Activated naive CD4-positive, alpha-beta T cell treated with anti-CD3 and anti-CD28 coated beads, Interleukin-2, amount 50 U/mL, for 16 hours (primary cell): ENCODE measurements at places on chromosomes 6 and 20.

GRCh38 chr6:167906899-167907298 is 80.2 kb downstream of the AFDN start:
- no peak for DNase-seq

DNA sequence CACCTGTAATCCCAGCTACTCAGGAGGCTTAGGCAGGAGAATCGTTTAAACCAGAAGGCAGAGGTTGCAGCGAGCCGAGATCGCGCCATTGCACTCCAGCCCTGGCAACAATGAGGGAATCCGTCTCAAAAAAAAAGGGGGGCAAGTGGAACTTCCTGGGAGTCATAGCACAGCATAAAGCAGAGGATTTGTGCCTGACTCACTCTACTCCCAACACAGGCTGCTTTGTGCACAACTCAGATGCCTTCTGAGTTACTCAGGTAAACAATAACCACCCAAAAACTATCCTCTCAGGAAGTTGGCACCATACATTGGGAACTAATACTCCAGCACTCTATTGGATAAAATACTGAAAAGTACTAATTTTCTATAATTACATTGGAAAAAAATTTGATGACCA is 2.5 kb upstream of the TMEM244 start:
- no peak for DNase-seq

- DNase-seq: no peak
These were observed 147.2 kb downstream of the DOK5 start for GRCh38 chr20:54622333-54623295.

- no peak for DNase-seq
These were observed at the start of gene TUBB2B for GRCh38 chr6:3227363-3228045. Gene TUBB2B, minus strand, starts transcription at chr6:3227653. Its CDS starts 110 bp downstream, at chr6:3227543.

DNA sequence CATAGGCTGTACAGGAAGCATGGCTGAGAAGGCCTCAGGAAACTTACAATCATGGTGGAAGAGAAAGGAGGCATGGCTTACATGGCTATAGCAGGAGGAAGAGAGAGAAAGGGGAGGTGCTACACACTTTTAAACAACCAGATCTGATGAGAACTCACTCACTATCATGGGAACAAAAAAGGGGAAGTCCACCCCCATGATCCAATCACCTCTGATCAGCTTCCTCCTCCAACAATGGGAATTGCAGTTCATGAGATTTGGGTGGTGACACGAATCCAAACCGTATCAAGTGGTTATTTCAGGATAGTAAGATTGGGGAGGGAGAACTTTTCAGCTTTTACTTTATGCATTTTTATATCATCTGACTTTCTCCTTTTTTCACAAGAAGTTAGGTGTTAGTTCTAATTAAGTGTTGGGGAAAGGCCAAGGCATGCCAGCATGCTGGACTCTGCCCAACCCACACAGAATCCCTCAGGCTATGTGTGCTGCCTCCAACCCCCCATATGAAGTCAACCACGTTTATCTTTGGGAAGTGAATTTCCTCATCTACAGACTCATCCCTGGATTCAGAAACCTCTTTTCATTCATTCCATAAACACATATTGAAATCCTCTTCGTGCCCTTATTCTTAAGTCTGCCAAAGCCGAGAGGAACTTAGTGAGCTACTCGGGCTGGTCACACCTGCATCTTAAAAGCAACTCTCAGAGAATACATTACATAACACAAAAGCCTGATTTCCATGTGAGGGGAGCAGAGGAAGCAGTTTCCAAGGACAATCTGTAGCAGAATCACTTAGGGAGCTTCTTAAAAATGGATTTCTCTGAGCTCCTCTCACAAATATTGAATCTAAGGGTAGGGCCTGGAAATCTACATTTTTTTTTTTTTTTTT is 16.7 kb upstream of the CLIC5 start:
- no peak for DNase-seq

GRCh38 chr6:34552620-34553019 is 3.5 kb downstream of the SPDEF start:
- no peak for DNase-seq

DNA sequence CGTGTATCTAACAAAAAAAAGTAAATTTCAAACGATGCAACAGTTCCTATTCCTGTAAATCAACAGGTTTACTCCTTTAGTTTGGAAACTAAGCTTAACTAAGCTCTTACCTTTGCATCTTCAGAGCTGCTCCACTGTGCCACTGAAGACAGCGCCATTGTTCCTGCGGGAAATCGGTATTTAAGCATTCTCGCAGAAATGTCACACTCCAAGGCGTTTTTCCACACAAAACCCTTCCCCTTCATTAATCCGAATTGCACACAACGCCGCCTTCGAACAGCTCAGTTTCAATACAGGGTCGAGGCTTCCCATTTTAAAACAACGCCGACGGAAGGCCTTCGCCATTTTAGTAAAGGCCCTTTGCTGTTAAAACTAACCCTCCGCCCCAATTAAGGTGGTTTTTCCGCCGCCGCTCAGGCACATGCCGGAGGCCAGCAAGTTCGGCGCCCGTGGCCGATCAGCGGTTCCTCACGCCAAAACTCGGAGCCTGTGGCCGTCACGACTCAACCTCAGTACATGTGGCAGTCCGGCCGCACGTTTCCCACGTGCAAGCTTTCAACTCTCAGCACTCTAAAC is 35.4 kb upstream of the SYNCRIP start:
- no peak for DNase-seq

- DNase-seq: no peak
These were observed 1.4 kb downstream of the BHLHE23 start for GRCh38 chr20:63005365-63005861.

- no peak for DNase-seq
These were observed 16.1 kb downstream of the HLA-F start for GRCh38 chr6:29739136-29739881.

DNA sequence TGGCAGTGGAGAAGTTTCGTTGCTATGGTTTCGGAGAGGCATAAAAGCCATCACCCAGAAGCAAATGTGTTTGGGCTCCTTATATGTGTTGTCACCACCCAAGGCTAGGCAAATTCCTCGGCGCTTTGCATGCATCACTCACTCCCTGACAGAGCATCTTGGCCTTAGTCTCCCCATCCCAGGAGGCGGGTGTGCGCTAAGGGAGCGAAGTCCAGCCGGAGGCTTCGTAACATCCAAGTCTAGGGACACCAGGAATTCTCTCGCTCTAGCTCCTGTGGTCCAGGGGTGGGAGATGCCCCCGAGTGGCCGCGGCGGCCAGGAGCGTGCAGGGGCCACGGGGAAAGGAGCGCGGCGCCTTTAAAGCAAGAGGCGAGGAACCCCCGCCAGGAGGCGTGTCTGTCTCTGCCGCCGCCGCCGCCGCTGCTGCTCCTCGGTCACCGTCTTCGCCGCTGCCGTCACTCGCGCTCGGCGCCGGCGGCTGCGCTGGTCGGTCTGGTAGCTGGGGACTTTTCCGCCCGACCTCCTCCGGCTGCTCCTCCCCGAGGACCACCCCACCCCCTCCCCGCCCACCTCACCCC is at the start of gene GRIK2:
Gene GRIK2, plus strand, starts transcription at position 458 of the 578 bp plus-strand sequence.
- DNase-seq: no peak

- DNase-seq: no peak
These were observed 125.1 kb downstream of the SNX5 start for GRCh38 chr20:17843246-17844132.

DNA sequence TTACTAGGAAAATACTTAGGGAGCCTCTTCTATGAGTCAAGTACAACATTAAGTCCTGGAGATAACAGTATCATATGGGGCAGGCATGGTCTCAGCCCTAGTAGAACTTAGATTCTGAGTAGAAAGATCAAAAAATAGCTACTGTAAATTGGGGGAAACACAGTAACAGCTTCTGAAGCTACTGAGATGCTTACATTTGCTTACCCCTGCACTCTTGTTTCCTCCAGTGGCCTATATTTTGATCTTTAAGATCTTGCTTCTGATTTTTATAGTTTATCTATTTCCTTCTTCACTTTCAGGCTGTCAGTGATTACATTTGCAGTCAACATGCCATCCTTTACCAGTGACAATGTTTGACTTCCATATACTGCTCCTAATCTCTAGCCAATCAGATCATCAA is 35.3 kb downstream of the HIVEP2 start:
- no peak for DNase-seq

DNA sequence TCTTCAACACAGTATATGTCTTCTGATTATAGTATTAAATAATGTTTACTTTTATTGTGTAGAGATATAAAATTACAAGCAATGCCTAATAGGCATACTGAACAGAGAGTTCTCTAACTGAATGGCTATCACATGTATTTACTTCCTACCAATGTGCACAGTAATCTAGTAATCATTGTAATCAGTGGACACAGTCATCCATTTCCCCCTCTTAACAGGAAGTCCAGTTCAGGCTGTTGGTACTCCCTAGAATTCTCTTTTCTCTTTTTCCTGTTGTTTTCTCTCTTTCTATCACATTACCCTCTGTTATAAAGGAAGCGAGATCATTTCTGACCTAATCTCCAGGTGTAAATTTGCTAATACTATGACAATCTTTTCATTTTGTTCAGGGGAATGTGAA is 172.5 kb downstream of the HTR1B start:
- DNase-seq: no peak
